ENCODE measurements at places on chromosomes 5 and 9. TPM values are rescaled to one million over a fixed set of nuclear protein-coding genes. Genes with fewer than 3 reads are reported as not detected.

Gene PCDHAC1
- 0.51 TPM for total RNA-seq

Gene MRPS30
- 65.0 TPM for total RNA-seq

Gene RANBP3L
- total RNA-seq = under 0.01 TPM

Gene SPATA31A3
- total RNA-seq = not detected

Gene BTNL9
- total RNA-seq = not detected

DNA sequence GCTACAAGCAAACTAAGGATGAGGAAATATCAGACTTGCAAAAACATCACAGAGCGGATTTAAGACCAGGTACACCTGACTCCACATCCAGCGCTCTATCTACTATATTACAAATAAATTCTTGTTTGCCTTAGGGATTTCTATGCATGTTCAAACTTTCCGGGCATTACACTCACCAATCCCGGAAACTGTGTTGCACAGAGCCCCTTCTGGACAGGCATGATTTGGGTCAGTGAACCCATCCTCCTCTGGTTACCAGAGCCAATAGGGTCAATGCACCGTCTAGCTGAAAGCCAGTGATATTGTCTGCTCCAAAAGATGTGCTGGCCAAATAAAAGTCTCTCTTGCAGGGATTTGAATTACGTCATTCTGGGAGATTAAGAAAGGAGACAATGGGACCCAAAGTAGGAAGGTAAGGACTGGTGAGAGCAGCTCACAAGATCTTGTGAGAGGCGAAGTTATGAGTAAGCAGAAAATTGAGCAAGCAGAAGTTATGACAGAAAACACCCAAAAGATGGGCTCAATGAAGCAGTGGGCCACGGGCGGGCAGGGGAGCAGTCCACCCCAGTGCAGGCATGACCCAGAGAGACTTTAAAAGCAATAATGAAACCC, 155.8 kb upstream of the RAI14 start:
- no peak overlapping the region for H3K4me3 ChIP-seq
- H3K36me3 ChIP-seq = no peaks in the 10 kb centered on the region
- no peak overlapping the region for H3K27ac ChIP-seq
- peaks cover 26% of the 10 kb centered on the region for H3K4me1 ChIP-seq
- DNase-seq = no peak

GRCh38 chr5:102715082-102715807, 39.9 kb upstream of the PAM start:
- no peaks in the 10 kb centered on the region for H3K27me3 ChIP-seq
- H3K4me1 ChIP-seq = peaks cover 2% of the 10 kb centered on the region
- no peaks in the 10 kb centered on the region for H3K36me3 ChIP-seq
- H3K27ac ChIP-seq = no peak overlapping the region

GRCh38 chr5:134059758-134060495, 54.6 kb upstream of the TCF7 start:
- H3K4me1 ChIP-seq = no peaks in the 10 kb centered on the region
- no peaks in the 10 kb centered on the region for H3K36me3 ChIP-seq
- H3K27me3 ChIP-seq = no peaks in the 10 kb centered on the region
- no peak overlapping the region for H3K4me3 ChIP-seq
- no peak for DNase-seq

GRCh38 chr5:42569325-42569724, 146.1 kb downstream of the GHR start:
- no peak for DNase-seq
- no peak overlapping the region for H3K27ac ChIP-seq
- H3K36me3 ChIP-seq = no peaks in the 10 kb centered on the region
- no peaks in the 10 kb centered on the region for H3K27me3 ChIP-seq

- no peaks in the 10 kb centered on the region for H3K4me1 ChIP-seq
- H3K36me3 ChIP-seq = no peaks in the 10 kb centered on the region
- H3K4me3 ChIP-seq = no peak overlapping the region
- no peaks in the 10 kb centered on the region for H3K27me3 ChIP-seq
Measured at GRCh38 chr5:23740029-23740428, 232.6 kb downstream of the PRDM9 start.

- peaks cover 7% of the 10 kb centered on the region for H3K4me1 ChIP-seq
- DNase-seq = no peak
- peaks cover 6% of the 10 kb centered on the region for H3K36me3 ChIP-seq
- no peak overlapping the region for H3K27ac ChIP-seq
- no peaks in the 10 kb centered on the region for H3K27me3 ChIP-seq
Measured at GRCh38 chr9:129806061-129806460, 3.1 kb downstream of the TOR1B start.
